Stimulated activated CD4-positive, alpha-beta T cell treated with anti-CD3 and anti-CD28 coated beads, Interleukin-1b, Interleukin-23, amount 100 ng/mL, for 4 hours (primary cell): ENCODE measurements at places on chromosomes 2 and 18.
A peak's percentile ranks its signal among the peaks of the same experiment; 100 is the strongest.

DNA sequence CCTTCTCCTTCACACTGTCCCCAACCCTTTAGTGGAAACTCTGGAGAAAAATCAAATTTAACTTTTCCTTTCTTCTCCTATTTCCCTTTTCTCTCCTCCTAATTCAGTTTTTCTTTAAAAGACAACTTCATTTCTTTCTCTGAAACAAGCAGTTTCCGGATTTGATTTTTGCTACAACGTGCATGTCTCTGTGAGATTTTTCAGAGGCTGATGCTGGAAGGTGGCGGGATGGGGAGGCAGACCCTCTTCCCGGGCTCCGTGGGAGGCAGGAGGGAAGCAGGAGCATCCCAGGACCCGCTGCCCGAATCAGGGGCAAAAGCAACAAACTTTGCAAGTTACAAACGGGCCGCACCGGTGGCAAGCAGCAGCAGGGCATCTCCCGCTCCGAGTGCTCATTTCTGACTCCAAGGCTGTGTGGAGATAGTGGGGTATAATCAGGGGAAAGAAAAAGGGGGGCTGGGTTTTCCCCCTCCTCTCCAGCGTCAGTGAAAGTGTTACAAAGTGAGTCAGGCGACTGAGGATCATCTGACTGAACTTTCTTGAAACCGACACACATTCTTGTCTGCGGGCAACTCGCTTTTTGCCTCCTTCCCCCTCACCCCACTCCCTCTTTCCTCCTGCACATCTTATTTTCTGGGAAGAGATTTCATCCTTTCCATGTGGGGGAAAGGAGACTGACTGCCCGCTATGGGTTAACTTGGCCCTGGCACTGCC lies 6.4 kb downstream of the ZEB2 start:
- no peak for DNase-seq

GRCh38 chr2:46097714-46098480 lies 199.3 kb upstream of the EPAS1 start:
- DNase-seq, result no peak

DNA sequence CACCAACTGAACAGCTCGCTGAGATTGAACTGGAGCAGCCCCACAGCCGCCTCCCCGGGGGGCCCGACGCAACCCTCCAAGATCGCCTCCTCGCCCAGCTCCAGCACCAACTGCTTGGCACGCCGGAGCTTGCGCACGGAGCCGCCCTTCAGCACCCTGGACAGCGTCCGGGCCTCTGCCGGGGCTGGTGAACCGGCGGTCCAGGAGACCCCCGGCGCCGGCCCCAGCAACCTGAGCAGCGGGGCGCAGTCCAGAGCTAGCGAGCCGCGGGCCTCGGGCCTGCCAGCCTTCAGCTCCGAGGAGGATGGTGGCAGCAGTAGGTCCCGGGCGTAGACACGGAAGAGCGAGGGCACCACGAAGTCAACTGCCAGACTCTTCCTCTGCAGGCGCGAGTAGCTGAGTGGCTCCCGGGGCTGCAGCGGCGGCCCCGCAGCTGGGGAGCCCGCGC lies 1.2 kb downstream of the ALK start:
- DNase-seq, result no peak

DNA sequence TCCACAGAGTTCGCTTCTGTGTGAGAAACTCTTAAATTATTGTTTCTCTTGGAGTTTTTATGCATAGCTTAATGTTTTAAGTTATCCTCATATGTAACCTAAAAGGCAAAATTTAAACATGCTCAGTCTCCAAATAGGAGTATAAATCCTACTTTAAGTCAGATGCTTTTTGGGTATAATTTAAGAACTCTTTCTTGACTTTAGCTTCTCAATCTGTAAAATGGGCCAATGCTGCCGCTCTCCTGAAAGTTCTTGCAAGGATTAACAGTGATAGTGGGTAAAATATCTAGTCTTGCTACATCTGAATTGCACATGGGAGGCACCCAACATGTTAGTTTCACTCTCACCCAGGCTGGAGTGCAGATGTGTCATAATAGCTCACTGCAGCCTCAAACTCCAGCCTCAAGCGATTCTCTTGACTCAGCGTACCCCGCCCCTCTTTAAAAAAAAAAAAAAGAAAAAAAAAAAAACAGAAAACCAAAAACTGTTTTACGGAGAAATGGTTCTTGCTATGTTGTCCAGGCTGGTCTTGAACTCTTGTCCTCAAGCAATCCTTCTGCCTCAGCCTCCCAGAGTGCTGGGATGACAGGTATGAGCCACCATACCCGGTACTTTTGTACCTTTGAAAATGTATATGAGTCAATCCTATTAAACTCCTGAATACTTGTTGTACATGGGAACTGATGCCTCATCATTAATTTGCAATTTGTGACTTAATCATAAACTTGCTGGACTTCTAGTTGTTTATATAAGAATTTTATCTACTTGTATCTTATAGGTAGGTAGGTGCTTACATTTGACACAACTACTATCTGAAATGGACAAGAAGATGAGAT lies 1.8 kb downstream of the FBXO48 start:
- peak; percentile 23 for DNase-seq

DNA sequence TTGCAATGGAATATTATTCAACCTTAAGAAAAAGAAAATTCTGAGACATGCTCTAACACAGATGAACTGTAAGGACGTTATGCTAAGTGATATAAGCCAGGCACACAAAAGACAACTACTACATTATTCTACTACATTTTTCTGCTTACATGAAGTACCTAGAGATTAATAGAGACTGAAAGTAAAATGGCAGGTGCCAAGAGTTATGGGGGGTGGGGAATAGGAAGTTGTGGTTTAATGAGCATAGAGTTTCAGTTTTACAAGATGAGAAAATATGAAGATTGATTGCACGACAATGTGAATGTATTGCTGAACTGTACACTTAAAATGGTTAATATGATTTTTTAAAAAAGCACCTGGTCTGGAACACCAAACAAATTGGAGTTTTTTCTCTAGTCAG lies 1231.6 kb upstream of the DDX18 start:
- DNase-seq, result no peak

- no peak for DNase-seq
Observed at GRCh38 chr2:166329465-166329864, 46.3 kb downstream of the SCN9A start.

DNA sequence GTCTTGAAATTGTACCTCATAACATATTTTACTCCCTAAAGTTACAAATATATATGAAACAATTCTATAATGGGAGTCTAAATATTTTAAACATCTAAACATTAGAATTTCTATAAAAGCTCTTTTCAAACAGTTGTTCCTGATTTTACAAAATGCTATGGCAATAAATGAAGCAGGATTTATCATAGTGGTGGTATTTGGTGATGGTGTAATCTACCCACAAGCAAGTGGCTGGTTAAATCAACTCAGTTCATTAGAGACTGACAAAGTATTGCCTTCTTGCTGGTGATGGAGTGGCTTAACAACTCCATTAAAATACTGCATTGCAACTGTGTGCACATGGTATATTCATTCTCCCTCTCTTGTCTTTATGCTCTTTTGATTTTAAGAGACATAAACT lies 138.9 kb downstream of the PMAIP1 start:
- DNase-seq, result no peak

- DNase-seq, result no peak
Observed at GRCh38 chr2:154720651-154721050, 22.2 kb downstream of the KCNJ3 start.

- DNase-seq, result no peak
Observed at GRCh38 chr2:126722546-126722945, 66.6 kb downstream of the GYPC start.

DNA sequence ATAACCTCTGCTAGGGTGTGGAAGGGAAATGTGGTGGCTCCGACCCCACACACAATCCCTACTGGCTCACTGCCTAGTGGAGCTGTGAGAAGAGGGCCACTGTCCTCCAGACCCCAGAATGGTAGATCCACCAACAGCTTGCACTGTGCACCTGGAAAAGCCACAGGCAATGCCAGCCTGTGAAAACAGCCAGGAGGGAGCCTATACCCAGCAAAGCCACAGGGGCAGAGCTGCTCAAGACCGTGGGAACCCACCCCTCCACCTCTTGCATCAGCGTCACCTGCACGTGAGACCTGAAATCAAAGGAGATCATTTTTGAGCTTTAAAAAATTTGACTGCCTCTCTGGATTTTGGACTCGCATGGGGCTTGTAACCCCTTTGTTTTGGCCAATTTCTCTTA lies 249.0 kb upstream of the CDH2 start:
- DNase-seq, result no peak

DNA sequence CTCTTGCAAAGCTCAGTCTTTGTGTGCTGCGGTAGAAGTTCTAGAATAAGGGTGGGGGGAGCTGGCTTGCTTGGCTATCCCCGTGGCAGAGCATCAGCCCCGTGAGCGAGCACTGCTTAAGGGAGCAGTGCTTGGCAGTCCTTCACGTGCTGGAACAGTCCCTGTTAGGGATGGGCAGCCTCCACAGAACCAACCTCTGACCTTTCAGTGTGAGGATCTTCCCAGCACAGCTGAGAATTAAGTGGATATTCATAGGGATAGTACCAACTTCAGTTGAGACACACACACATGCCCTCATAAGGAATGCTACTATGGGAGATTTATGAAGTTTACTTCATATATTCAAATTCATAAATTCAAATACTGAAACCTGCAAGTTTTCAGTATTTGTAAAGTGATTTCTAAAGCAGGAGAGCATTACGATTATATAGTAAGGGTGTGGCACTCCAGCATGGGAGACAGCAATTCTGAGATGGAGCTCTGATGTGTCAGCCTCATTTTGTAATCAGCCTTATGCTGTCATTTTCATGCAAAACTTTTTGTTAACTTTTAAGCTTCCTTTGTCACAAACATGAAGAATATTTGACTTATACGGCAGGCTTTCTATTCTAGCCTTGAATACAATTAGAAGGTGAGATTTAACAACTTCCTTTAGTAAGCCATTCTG lies 39.5 kb downstream of the ATP9B start:
- no peak for DNase-seq

GRCh38 chr2:48439102-48439501 lies 90.9 kb upstream of the STON1 start:
- DNase-seq, result no peak

DNA sequence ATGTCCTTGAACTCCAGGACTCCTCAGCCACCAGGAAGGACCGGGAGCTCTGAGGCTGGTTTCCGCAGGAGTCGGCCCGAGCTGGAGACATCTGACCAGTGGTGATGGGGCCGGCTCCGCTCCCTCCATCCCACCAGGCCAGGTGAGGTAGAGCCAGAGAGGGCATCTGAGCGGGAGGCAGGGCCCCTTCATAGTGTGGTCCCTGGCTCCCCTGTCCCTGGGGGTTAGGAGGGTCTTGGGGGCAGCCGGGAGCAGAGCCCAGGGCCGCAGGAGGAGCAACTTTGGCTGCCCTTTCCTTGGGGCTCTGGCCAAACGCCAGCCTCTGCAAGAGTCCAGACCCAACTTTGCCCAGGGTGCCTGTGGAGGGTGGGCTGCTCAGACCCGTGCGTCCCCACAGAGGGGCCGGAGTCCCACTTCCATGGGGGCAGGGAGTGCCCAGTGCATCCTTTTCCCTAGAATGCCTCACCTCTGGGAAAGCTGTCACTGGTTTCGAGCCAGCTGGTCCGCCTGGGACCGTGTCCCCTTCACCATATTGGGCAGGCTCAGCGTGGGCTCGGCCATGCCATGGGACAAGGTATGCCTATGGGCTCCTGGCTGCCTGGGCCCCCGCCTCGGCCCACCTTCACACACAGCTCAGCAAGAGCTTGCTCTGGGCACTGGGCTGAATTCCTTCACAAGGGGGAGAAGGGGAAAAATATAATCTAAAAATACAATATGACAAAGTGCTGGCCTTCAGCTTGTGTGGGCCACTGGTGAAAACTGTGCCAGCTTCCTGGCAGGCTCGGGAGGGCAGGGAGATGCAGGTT lies 148.6 kb downstream of the TWIST2 start:
- DNase-seq, result no peak

DNA sequence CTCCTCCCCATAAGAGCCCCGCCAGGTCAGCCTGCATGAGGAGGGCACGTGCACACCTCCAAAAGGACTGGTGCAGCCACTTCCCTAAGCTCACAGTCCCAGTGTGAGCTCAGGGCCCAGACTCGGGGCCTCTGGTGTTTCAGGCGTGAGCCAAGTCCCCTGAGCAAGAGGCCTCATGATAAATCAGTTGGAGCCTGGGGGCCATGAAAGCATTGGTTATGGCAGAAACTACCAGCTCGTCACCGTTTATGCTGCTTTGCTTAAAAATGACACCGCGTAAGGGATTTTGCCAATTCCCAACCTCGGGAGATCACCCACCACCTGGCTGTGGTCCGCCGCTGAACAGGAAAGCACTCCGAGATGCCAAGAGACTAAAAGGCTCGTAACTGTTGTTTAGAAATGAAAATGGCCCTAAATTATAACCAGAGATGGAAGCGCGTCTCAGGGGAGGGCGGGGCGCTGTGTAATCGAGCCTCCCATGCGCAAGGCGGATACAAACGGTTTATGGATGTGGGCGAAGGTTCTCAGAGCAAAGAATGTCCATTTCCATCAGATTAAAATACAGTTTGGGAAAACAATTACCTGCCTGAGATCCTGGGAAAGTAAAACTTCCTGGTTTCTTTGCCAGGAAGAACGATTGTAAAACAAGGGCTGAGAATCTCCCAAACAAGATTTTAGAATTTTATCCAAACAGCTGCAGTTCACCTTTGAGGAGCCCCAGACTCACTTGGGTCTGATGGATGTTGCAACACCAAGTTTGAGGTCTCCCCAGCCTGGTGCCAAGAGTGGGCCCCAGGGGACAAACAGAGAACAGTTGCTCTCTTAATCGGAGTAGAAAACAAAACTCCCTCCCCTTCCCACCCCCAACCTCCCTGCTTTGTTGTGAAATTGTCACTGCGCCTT lies 141.4 kb downstream of the BCL2 start:
- DNase-seq, result no peak

DNA sequence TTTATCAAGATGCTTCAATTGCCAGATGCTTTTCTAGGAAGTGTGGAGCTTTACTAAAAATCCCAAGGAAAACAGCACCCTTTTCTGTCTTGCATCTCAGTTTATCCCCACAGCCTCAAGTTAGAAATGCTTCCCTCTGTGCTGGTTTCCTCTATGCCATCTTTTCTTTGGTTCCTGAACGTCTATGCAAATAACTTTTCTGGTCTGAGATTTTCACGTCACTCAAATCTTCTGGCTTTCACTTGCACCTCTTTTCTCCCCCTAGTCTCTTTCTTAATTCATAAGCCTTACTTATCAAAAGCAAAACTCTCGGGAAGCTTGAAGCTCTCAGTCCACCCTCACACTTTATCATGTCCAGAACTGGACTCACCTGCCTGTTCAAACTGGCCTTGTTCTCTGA lies 33.9 kb downstream of the ARHGAP25 start:
- no peak for DNase-seq

DNA sequence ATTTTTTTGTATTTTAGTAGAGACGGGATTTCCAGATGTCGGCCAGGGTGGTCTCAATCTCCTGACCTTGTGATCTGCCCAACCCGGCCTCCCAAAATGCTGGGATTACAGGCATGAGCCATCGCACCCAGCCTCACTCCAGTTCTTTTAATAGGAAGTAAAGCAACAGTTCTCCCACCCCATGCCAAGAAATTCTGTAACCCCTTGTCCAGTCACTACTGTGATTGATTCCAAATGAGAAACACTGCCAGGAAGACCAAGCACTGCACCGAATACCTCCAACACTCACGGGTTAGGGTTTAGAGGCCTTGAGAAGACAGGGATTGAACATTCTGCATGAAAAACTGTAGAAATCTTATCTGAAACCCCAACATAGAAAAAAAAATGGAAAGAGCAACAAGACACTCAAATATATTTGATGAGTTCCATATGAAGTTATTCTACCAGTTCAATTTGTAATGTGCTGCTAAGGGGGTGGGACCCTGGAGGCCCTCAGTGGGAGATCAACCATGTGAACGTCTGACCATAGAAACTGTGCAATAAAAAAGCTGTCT lies 48.2 kb upstream of the BIN1 start:
- DNase-seq, result no peak

GRCh38 chr18:73485166-73485565 lies 617.4 kb upstream of the NETO1 start:
- DNase-seq, result no peak
